ENCODE measurements at places on chromosomes 3 and 15.
A peak's percentile ranks its signal among the peaks of the same experiment; 100 is the strongest.

- DNase-seq: no peak
Measured at GRCh38 chr3:171204942-171205341, 178.4 kb upstream of the SLC2A2 start.

DNA sequence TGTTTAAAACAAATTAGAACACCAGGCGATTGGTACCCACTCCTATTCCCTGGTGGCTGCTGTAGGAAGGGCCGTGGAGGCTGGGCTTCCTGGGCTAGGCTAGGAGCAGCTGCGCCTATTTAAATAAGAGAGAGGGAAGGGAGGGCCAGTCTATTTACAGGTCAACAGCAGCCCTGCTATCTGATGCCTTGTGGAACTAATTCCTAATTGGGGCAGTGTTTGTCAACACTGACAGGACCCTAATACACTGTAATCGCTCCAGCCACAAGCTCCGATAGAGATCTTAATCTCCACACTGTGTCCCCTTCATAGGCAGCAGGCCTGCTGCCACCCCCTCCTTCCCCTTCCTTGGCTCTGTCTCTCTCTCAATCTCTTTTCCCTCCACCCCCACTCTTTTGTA lies 116.9 kb upstream of the SOX14 start:
- no peak for DNase-seq

DNA sequence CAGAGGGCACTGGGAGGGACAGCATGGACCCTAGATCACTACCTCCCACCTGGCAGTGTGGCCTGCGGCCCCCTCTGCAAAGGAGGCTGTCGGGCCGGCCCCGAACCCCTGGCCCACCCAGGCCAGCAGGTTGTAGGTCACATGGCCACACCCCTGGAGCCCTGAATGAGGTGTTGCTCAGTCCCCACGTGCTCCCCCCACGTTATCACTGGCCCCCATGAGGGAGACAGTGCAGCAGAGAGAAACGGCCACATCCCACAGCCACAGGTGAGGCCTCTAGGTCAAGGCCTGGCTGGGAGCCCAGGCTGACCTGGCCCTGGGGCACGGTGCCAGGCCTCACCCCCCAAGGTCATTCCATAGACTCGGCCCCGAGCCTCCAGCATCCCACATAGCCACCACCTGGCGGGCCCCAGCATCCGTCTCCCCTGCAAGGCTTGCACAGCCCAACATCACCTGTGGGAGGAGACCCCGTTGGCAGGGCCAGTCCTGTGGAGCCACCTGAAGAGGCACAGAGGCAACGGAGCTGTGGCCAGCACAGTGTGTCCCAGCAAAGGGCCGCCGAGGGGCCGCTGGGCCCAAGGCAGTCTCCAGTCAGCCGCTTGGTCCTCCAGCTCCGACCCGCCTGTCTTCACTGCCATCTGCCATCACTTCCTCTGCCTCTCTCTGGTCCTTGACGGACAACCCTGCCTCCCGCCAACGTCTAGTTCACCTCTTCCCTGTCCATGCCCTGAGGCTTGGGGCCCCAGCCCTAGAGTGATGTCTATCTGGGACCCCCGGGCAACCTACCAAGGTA lies 53.1 kb downstream of the DNAJB8 start:
- no peak for DNase-seq

DNA sequence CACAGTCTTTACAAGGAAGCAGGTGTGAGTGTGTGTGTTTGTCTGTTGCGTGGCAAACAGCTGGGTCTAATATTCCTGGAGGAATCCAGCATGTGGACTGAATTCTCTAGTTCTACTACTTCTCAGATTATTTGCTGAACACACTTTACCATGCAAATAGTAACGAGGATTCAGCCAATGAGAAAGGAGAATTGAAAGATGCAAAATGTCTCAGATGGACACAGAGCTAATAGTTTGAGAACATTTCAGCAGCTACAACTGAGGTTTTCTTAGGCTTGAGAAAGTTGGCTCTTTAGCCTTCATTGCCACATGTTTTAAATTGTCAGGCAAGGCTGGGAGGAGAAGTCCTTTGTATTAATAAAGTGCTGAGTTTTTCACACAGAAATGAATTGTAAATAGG lies 568.0 kb upstream of the MDFIC2 start:
- DNase-seq: no peak

- DNase-seq: no peak
Measured at GRCh38 chr3:43964640-43965039, 273.9 kb downstream of the ABHD5 start.

GRCh38 chr3:136818191-136818768 lies 646 bp upstream of the SLC35G2 start:
- peak; percentile 22 for DNase-seq

GRCh38 chr15:62469874-62470688 lies 305.0 kb upstream of the C2CD4B start:
- no peak for DNase-seq

GRCh38 chr3:187942658-187943241 lies 197.5 kb upstream of the BCL6 start:
- DNase-seq: no peak

Data from stimulated activated CD8-positive, alpha-beta memory T cell treated with anti-CD3 and anti-CD28 coated beads, Interleukin-15, amount 100 ng/mL, for 4 hours (primary cell).